ENCODE measurements at places on chromosomes 5 and 9.

- DNase-seq, result no peak
Observed at GRCh38 chr9:10252174-10252573, 360.6 kb downstream of the PTPRD start.

DNA sequence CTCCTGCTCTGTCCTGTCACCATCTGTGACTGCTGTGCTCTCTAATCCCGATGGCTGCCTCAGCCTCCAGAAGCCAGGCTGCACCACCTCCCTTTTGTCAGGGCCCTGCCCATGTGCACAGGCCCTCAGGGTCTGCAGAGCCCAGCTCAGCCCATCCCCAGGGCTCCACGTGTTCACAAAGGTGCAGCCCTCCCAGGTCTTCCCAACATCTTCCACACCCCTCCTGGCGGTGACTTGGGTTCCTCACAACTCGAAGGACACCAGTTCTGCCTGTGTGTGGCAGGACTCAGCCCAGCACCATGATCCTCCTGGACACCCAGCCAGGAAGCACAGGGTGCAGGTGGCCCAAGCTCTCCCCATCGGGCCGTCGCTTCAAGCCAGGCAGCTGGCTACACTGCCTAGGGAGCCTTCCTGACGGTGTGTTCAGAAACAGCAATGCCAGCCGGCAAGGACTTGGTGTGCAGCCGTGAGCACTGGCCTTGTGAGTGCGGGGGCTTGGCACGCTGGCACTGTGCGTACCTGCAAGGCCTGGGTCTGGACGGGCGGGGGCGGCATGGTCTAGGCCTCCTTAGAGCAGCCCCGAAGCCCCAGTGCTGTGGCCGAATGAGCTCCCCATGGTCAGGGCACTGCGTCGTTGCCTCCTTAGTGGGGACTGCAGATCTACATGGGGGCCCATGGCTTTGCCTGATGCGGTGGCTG, 96.1 kb downstream of the MRPL36 start:
- DNase-seq, result no peak

DNA sequence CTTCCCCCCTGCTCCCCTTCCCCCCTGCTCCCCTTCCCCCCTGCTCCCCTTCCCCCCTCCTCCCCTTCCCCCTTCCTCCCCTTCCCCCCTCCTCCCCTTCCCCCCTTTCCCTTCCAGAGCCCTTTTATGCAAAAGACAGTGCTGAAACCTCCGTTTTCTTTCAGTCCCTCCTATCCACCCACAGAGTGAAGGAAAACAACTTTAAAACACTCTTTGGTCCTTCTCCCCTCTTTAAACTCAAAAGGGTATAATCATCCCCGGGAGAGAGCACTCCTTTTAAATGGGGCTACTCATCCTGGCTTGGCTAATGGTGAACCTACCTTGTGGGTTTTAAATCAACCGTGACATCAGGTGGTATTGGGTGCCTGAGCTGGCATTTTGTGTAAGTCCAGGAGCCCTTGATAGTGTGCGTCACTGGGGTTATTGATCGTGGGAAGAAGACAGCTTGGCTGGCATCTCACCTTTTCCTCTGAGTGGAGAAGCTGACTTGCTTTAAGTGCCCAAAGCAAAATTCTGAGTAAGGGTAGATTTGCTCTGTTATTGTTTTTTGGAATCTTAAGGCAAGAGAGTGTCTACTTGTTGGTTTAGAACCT, 2.7 kb downstream of the LARP1 start:
- no peak for DNase-seq

DNA sequence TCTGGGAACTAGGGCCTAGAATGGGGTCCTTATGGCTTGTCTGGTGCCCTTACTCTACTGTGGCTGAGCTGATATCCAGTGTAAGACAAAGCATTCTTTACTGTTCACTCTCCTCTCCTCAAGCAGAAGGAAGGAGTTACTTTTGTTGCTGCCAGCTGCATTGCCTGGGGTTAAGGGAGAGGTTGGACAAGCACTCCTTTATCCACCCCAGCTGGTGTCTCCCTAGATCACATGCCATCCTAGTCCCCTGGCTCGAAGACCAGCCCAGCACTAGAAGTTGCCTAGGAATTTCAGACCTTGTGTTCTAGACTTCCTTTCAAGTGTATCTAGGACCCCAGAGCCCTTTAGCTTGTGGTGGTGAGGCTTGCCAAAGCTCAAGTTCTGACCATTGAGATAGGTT, 1051.5 kb upstream of the C9orf72 start:
- no peak for DNase-seq

GRCh38 chr9:107712390-107712789, 222.8 kb upstream of the KLF4 start:
- DNase-seq, result no peak

DNA sequence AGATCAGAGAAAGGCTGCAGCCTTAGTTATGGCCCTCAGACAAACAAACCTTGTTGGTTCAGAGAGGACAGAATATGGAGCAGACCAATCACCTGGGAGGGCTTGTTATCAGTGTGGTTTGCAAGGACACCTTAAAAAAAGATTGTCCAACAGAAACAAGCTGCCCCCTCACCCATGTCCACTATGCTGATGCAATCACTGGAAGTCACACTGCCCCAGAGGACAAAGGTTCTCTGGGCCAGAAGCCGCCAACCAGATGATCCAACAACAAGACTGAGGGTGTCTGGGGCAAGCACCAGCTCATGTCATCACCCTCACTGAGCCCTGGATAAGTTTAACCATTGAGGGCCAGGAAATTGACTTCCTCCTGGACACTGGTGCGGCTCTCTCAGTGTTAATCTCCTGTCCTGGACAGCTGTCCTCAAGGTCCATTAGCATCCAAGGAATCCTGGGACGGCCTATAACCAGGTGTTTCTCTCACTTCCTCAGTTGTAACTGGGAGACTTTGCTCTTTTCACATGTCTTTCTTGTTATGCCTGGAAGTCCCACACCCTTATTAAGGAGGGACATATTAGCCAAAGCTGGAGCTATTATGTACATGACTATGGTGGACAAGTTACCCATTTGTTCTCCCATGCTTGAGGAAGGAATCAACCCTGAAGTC, 36.9 kb upstream of the TBCA start:
- DNase-seq, result no peak

DNA sequence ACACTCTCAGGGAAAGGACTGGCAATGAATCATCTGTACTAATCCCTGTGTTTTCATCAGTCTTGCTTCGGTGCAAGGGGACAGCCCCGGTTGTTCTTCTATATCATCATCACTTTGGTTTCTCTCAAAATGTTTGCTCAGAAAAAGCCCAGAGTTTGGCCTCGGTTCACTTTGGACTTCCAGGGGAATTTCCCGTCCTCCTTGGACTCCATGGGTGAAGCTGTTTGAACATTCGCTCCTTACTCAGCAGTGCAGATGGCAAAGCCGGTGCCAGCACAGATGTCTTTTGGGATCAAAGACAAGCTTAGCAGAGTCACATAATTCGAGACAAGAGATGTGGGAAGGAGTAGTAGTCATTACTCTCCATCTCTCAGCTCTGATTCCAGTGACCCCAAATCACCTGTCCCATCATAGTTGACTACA, 69.8 kb upstream of the TNFSF8 start:
- no peak for DNase-seq

DNA sequence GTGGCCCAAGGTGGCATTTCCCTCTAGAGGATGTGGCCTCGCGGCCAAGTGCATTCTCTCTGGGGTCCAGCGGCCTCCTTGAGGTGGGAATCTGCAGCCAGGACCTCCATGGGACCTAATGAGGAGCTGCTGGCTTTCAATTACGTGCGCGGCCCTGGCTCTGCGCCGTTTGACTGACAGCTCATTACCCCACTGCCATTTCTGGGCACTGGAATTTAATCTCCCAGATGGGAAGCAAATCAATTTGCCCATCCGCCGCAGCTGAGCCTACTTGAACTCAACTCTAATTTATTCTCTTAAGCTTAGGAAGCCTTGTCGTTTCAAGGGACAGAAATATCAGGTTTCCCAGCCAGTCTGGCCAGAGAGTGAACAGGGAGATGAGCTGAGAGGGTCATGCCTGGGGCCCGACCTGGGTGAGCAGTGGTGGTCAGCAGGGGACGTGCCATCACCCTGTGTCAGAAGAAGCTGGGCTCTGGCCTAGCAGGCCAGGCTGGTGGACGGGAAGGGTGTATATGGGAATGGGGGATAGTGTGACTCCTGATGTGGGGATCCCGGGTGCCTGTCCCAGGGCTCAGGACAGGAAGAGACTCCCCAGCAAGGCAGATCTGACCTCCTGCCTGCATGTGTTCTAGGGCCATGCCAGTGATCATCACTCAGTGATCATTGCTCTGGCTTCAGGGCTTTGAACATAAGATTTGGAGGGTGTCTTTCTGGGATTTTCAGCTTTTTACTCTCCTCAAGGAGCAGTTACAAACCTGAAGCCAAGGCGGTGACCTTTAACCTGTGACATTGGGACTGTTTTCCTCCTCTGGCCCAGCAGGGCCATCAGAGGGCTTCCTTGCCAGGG, 69.7 kb downstream of the MACROH2A1 start:
- DNase-seq, result no peak

- no peak for DNase-seq
Observed at GRCh38 chr5:138141734-138142133, 2.5 kb upstream of the NME5 start.

GRCh38 chr5:153122403-153122802, 368.1 kb upstream of the GRIA1 start:
- no peak for DNase-seq

DNA sequence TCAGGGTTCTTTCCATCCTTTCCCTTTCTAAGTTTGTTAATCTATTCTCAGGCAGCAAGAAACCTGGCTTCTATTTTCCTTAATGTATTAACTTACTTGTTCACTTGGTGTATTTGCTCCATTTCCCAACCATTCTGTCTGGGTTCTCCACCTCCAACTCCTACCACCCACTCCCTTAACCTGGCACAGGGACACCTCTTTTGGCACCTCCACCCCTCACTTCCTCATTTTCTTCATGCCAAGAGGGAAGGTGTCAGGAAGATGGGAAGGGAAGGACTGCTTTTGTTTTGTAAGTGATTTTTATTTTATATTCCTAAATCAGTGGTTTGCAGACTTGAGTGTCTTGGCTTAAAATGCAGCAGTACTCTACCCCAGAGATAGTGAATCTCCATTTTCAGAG, 166.1 kb downstream of the TRIO start:
- DNase-seq, result no peak

- no peak for DNase-seq
Observed at GRCh38 chr9:20790721-20791120, 106.7 kb downstream of the FOCAD start.

- DNase-seq, result no peak
Observed at GRCh38 chr5:171586436-171586835, 167.0 kb downstream of the FGF18 start.

DNA sequence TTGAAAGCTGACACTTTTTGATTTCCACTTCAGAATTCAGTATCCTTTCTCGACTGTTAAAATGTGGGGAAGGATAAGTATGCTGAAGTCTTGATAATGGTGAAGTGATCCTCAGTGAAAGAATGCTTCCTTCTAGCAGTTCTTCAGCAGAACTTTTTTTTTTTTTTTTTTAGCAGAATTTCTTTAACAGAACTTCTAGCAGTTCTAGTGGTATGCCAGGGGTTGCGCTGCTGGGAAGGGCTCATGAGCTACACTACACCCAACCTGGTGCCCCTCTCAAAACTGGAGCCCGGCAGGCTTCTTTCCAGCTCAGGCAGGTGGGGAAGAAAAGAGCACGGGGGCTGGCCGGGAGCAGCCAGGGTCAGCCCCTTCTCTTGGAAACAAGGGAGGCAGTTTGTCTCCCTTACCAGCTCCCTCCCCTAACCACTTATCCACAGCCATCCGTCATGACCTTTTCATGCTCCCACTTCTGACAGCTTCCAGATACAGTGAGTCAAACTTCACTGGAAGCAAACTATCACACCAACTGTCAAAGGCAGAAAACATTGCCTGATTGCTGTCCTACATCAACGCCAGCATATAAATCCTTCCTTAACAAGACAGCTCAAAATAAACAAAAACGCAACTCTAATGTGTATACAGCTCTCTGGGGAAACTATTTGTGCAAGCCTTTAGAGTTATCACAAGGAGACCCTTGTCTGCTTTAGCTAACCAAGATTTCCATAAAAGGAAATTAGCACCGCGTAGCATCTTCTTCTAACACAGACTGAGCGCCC, 211.5 kb downstream of the GAPVD1 start:
- DNase-seq, result no peak

DNA sequence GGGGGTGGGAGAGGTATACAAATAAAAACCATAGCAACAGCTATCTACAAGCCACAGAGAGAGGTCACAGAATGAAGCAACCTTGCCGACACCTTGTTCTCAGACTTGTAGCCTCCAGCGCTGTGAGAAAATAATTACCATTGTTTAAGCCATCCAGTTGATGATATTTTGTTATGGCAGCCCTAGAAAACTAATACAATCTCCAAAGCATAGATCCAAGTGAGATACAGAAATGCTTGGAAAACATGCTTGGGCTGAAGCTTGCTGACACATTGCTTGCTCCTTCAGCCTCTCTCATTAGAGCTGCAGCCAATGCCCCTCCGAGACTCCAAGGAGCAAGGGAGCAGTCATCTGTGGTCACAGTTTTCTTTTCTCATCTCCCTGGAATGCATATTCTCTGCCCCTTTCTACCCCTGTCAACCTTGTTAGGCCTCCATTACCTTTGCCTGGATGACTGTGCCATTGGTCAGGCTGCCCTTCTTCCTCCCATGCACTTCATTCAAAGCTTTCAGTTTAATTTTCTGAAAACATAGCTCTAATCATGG, 401.4 kb upstream of the KLF4 start:
- DNase-seq, result no peak

DNA sequence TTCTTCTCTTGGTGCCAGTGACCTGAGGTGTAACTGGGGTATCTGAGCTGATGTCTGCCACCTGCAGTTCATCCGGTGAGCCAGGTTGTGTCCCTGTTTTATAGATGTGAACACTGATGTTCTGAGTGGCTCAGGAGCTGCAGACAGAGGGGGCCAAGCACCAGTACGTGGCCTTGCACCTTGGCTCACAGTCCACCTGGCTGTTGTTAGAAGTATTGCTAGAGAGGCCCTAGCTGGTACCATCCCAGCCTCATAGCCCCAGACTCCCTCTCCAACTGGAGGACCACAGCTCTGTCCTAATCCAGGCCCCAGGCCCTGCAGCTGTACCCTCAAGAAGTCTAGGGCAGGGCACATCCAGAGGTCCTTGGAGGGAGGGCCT, 16.2 kb downstream of the PHF2 start:
- no peak for DNase-seq

GRCh38 chr5:78758169-78758839, 109.7 kb upstream of the LHFPL2 start:
- DNase-seq, result no peak

DNA sequence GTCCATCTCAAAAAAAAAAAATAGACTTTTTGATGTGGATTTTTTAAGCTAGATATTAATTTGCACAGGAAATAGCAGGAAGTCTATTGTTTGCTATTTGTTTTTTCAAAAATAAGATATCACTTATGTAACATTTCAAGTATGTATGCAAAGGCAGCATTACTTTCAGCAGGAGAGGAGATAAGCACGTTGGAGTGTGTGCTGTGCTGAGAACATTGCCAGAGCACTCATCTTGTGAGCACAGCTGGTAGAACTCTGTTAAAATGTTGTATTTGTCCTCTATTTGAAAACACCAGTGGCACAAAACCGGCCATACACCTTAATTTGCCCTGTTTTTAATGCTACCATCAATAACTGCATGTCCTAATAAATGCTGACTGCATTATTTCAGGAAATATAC, 1061.9 kb upstream of the CDH18 start:
- no peak for DNase-seq

- DNase-seq, result no peak
Observed at GRCh38 chr9:130526193-130526853, 53.1 kb upstream of the FUBP3 start.

All from CMK (cell line).